Stimulated activated CD4-positive, alpha-beta T cell treated with anti-CD3 and anti-CD28 coated beads, Interleukin-4, amount 100 ng/mL, for 4 hours (primary cell): ENCODE measurements at places on chromosomes 5 and 9.

DNA sequence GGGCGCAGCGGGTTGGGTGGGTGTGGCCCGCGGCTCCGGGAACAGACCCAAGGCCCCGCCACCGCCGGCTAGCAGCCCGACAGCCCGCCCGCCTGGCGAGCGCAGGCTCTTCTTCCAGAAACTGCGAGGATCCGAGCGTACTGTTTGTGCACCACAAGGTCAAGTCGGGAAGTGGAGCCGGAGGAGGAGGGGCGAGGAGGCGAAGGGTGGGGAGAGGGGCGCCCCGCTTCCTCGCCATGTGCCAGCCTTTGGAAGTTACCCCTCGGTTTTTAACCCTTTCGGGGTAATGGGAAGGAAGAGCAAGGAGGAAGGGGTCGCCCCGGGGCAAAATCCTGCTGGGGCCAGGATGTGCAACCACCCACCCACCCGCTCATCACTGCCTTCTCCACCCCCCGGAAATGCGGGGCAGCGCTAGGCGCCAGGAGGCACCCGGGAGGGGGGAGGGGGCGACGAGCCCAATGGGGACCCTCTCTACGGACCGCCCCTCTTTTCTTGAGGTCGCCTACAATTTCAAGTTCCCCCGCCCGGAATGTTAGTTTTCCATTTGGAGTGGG, 1.1 kb upstream of the JADE2 start:
- peak; percentile 63 for DNase-seq

DNA sequence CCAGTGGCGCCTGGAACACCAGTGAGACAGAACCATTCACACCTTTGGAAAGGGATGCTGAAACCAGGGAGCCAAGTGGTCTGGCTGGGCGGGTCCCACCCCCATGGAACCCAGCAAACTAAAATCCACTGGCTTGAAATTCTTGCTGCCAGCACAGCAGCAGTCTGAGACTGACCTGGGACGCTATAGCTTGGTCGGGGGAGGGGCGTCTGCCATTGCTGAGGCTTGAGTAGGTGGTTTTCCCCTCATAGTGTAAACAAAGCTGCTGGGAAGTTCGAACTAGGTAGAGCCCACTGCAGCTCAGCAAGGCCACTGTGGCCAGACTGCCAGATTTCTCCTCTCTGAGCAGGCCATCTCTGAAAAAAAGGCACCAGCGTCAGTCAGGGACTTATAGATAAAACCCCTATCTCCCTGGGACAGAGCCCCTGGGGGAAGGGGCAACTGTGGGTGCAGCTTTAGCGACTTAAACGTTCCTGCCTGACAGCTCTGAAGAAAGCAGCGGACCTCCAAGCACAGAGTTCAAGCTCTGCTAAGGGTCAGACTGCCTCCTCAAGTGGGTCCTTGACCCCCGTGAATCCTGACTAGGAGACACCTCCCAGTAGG, 42.0 kb upstream of the FKTN start:
- DNase-seq = no peak

GRCh38 chr9:86186696-86187095, 72.8 kb downstream of the C9orf153 start:
- DNase-seq = no peak

DNA sequence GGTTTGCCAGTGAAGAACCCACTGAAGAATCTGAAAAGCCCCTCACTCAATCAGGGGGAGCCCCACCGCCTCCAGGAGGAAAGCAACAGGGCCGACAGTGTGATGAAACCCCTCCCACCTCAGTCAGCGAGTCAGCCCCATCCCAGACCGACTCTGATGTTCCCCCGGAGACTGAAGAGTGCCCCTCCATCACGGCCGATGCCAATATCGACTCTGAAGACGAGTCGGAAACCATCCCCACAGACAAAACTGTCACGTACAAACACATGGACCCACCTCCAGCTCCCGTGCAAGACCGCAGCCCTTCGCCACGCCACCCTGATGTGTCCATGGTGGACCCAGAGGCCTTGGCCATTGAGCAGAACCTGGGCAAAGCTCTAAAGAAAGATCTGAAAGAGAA, 92.4 kb downstream of the MAP1B start:
- no peak for DNase-seq

DNA sequence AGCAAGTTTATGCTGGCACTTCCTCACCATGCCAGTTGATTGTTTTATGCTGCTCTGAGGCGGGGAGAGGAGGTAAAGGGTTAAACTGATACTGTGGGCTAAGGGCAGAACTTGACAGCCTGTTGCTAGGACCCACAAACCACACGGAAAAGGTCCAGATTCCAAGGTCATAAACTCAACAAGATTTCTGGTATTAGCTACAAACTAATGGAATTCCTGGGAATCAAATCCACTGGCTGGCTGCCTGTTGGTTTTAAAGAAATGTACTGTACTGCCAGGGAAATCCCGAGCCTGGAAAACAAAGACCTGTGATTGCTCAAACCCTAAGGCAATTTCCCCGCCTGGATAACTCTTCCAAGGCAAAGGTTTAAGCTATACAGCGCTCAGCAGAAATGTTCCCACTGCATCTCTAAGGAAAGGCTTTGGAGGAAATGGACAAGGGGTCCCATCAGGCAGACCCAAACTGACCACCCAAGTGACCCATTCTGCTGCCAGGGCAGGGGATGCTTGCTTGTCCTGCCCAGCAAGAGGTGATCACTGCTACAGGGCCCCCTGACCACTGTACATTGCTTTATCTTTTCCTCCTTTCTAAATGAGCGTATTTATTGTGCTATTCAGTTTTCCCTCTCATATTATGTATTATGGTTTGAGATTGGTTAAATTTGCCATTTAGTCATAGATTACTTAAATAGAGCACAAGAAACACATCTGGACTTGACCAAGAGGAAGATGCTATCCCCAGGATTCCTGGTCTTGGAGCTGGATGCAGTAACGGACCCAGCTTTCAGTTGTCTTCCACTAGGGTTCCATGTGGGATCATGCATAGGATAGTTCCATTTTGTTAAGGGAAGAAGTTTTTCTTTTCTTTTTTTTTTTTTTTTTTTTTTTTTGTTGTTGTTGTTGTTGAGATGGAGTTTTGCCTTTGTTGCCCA, 124.3 kb downstream of the SUSD1 start:
- DNase-seq = no peak

DNA sequence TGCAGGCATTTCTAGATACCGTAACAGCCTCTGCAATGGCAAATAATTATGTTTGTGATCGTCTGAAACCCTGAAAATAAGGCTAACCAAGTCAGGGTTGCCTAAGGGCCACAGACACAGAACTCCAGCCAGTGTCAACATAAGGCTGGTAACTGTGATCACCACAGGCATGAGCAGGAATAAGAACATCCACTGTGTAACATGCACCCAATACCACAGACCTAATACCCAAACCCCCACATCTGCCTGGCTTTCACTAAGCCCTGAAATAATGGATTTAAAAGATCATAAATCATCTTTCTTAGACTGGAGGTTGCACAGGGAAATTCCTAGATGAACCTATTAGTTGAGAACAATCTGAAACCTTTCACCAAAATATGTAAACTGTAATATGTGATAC, 394.5 kb downstream of the NFIB start:
- DNase-seq = no peak
